ENCODE measurements at places on chromosomes 3 and 15.

DNA sequence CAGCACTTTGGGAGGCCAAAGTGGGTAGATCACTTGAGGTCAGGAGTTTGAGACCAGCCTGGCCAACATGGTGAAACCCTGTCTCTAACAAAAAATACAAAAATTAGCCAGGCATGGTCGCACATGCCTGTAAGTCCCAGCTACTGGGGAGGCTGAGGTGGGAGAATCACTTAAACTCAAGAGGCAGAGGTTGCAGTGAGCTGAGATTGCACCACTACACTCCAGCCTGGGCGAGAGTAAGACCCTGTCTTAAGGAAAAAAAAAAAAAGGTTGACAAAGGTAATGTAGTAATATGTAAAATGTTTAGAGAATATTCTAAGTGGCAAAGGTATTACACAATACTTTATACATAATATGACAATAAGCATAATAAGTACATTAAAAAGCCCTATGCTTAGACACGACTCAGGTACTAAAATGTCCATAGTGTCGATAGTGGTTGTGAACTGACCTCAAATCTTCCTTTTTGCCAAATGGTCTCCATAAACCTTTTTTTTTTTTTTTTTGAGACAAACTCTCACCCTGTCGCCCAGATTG, 16.5 kb downstream of the RPN1 start:
- no peak for DNase-seq

GRCh38 chr3:141489203-141489602, 2.4 kb downstream of the RASA2 start:
- no peak for DNase-seq

DNA sequence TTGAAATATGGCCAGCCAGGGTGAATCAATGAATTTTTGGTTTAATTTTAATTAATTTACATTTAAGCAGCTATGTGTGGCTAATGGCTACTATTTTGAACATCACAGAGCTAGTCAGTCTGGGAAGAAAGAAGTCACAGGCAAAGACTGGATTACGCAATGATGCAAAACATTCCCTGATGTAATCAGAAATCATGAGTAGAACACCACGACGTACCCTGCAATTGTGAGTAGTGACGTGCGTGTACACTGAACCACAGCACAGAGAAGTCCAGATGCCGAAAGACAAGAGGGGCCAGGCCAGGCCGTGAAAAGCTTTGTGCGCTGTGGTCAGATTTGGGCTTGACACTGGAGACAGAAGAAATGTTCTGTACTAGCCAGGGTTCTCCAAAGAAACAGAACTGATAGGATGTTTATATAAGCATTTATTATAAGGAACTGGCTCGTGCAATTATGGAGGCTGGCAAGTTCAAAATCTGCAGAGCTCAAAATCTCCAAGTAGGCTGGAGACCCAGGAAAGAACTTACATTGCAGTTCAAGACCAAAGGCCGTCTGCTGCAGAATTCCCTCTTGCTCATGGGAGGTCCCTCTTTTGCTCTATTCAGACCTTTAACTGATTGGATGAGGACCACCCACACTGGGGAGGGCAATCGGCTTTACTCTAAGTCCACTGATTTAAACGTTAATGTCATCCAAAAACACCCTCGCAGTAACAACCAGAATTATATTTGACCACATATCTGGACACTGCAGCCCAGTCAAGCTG, 44.6 kb downstream of the SH3BP5 start:
- DNase-seq: no peak

GRCh38 chr3:107523289-107523538, 452 bp downstream of the BBX start:
- no peak for DNase-seq

GRCh38 chr3:8450618-8451017, 51.0 kb upstream of the LMCD1 start:
- no peak for DNase-seq

- no peak for DNase-seq
Measured at GRCh38 chr3:15708882-15709677, 88.7 kb downstream of the ANKRD28 start.

DNA sequence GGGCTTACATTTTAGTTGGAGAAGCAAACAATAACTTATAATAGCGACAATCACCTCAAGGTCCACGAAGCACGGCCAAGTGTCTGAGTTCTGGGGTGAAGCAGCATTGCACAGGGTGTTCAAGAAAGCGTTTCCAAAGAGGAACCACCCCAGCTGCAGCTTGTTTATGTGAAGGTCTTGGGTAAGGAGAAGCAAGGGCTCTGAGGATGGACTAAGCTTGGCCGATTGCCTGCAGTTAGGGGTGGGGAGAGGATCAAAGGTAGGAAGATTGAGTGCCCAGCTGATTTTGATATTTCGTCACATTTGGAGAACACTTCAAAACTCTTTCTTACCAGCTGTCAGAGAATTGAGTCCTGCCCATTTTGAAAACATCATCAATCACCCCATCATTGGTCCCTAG, 321.6 kb upstream of the DNAJC19 start:
- DNase-seq: no peak

DNA sequence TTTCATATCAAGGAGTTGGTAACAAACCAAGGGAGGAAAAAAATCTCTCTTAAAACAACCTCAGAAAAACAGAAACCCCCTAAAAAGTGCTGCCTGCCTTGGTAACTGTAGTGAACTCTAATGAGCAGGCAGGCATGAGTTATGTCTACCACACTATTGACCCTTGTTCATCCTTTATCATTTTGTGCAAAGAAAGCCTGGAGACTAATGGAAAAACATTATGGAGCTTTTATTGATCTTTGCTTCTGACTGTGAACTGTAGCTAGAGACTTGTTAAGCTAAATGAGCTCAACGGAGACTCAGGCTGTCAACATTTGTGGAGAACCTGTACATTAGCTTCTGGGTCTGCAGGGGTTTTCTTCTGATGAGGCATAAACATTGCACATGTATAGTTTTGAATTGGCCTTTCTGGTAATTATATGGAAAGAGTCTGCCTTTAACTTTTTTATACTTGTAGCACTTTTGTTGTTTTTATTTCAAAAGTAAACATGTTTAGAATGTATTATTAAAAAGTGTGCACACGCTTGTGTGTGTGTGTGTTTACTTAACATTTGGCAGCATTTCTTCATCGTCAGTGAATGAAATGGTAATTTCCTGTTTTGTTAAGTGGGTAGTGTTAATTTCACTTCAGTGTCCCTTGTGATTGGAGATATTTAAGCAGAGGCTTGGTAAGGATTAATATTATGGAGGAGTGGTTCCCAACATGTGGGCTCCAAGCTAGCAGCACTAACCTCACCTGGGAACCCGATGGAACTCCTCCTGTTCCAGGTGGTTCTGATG, 15.9 kb upstream of the SPTSSB start:
- DNase-seq: no peak

DNA sequence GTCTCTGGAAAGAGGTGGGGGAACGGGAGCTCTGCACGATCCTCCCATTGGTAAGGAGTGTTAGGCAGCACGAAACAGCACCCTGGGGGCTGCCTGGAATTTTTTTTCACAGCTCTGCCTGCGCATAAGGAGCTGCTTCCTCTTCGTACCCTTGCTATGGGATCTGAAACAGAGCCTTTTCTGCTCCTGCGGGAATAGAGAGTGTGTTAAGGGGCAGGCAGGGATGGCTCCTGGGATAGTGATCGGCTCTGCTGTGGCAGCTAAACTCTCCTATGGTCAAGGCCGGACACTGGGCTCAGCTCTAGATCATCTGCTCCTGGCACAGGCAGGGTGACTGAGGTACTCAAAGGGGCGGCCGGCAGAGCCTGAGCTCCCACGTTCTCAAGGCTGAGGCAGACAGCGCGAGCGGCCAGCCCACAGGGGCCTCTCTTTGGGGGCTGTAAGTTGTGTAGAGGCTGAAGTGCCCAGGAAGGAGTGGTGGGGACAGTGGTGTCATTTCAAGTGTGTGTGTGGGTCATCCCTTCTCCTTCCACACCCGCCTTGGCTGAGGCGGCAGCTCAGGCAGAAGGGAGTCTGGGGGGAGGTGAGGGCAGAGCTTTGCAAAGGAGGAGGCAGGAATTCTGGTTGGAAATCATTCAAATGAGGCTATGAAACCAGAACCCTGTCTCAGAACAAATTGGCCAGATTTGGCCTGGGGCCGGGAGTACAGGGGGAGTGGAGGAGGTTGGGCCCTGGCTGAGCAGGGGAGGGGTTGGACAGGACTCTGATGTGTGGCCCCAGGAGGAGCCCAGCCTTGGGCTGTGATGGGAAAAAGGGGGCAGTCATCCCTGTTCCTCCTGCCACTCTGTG, 31.0 kb downstream of the EPHB3 start:
- no peak for DNase-seq

GRCh38 chr3:54759166-54759565, 168.7 kb downstream of the LRTM1 start:
- DNase-seq: no peak

DNA sequence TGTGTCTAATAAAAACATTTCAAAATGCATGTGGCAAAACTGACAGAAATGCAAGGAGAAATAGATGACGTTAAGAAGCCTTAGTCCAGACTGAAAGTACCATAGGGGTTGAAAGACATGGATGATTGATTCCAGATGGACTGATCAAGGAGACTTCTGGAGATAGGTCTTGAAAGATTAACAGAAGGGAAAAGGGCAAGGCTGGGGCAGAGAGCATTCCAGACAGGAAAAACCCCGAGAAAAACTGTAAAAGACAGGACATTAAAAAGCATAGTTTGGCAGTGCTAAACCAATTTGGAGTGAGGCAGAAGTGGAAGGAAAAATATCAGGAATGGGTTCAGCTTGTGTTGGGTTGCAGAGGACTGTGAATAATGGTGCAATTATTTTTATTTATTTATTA, 375.2 kb upstream of the SGO1 start:
- no peak for DNase-seq

DNA sequence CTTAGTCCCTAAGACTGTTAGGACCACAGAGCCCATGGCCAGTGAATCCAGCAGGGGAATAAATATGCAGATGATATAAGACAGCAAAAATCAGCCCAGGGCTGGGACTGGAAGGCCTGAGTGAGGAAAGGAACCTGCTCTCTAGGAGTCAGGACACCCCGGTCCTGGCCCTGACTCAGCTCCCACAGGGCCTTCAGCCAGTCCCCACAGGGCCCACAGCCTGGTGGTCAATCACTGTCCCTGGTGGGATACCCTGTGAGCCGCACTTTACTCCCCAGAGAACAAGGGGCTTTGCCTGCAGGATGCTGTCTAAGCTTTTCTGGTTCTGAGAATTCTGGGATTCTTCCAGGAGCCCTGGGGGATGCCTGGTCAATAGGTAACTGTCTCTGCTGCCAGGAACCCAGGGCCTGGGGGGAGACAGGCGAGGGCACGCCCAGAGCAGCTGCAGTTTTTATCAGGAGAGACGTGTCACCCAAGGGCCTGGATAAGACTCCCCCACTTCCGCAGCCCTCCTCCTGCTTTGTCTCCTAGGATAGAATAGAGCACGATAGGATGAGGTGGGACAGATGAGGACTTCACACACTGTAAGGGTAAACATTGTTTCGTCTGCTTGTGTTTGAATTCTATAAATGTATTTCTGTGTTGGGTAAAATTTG, 49.5 kb upstream of the MCF2L2 start:
- no peak for DNase-seq

- DNase-seq: no peak
Measured at GRCh38 chr3:147906285-147906684, 497.1 kb downstream of the ZIC1 start.

DNA sequence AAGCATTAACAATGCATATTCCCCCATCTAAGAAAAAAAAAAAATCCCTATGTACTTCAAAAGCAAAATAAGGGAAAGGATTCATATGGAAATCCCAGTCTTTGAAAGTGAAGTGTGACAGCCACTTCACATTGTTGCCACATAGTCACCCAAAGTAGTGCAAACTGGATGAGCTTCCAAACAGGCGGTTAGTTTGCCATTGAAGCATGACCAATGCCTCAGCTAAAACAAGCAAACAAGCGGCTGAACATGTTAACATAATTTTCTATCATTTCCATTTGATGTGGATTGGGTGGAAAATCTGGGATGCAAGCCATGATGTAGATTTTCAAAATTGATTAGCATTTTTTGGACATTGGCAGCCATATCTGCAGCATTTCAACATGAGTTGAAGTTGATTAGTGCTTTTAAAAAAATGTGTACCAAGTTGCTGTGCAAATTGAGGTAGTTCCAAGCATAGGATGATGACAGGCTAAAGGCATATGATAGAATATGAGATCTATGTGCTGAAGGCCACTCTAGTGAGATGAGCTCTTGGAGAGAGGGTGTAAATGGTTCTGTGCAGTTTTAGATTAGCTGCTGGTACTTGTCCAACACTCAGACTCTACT, 405.2 kb downstream of the NR2F2 start:
- no peak for DNase-seq

GRCh38 chr3:64163755-64164148, 61.5 kb downstream of the PRICKLE2 start:
- no peak for DNase-seq

DNA sequence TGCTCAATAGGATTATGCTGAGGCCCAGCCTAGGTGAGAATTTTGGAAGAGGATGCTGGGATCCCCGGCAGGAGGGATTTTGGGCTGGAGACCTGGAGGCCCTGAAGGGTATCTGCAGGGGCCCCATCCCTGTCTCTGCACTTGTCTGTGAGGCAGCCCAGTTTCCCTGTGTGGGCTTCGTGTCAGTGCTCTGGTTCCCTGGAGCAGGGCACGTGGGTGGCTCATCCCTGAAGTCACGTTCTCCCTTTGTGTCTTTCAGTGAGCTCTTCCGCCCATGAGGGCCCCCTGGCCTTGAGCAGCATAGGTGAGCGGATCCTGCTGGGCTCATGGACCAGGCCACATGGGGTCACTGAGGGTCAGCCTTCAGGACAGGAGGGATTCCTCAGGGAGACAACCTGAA, 217.9 kb downstream of the SNRPN start:
- no peak for DNase-seq

DNA sequence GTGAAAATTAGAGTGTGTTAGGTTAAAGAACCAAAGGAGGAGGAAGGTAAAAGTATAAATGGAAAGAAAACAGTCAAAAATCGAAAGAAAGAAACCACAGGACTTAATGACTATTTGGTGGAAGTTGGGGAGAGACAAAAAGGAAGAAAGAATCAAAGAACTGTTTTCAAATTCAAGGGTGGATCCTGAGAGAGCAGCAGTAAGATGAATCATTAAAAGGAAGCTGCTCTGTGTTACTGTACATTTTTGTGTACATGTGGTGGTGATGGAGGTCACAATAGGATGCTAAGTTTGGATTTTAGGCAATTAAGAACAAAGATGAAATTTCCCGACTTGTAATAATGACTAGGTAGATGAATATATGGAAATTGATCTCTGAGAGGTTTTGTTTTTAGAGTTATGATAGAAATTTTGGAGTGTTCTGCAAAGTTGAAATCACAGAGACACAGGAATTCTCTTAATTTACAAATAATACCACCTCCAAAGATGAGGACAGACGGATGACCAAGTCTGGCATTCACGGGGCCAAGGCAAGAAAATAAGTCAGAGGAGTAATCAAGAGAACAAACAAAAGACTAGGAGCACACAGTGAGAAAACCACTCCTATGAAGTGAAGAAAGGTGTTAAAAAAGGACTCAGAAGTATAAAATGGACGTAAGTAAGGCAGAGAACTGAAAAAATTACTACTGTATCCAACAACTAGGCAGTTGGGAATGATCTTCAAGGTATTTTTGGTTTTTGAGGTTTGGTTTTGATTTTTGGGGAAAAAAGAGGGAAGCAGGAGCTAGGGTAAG, 7.1 kb downstream of the DHX36 start:
- no peak for DNase-seq
